ENCODE measurements at places on chromosomes 11 and 22.
A peak's percentile ranks its signal among the peaks of the same experiment; 100 is the strongest.

DNA sequence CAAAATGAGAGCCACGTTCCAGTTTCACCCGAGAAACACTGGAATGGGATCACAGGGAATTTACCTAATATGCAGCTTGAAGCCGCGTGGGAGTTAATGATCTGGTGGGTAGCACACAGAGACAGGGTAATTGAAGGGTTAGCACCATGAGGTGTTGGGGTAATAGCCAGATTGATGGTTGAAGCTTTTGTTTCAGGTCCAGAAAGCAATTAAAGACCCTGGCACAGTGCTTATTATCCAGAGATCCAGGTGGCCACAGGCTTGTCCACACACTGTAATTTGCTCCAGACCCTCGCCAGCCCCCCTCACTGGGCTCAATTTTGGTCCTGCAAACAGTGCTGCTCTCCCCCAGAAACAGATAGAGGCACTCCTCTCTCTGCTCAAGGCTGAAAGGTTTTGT is 282.5 kb upstream of the ISX start:
- no peak for DNase-seq

- no peak for DNase-seq
Observed at GRCh38 chr11:31375879-31376278, 6.2 kb downstream of the DNAJC24 start.

GRCh38 chr11:44016546-44017442 is 31.0 kb upstream of the ACCSL start:
- peak; percentile 40 for DNase-seq

DNA sequence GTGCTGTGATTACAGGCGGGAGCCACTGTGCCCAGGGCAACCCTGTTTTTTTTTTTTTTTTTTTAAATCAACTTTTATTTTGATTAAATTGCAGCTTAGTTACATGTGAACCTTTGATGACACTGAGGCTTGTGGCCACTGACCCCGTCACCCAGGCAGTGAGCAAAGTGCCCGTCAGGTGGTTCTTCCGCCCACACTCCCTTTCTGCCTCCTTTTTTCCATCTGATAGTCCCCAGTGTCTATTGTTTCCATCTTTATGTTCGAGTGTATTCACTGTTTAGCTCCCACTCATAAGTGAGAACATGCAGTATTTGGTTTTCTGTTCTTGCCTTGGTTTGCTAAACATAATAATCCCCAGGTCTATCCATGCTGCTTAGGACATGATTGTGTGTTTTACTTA is 110.9 kb upstream of the GRK3 start:
- no peak for DNase-seq

DNA sequence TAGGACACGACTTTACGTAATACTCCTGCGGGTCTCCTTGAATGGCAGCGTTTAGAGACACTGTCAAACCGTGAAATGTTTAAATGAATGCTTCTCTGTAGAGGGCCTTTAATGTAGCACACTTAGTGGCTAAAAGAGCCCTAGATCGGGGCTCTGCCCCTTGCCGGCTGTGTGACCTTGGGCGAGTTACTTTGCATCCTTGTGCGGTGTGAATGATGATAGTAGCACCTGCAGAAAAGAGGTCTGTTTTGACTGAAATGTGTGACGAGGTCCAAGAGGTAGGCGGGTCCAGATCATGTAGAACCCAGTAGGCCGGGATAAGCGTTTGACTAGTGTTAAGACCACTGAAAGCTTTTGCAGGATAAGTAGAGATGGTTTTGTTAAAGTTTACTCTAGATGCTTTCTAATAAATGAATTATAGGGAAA is 866 bp downstream of the MED17 start:
- no peak for DNase-seq

DNA sequence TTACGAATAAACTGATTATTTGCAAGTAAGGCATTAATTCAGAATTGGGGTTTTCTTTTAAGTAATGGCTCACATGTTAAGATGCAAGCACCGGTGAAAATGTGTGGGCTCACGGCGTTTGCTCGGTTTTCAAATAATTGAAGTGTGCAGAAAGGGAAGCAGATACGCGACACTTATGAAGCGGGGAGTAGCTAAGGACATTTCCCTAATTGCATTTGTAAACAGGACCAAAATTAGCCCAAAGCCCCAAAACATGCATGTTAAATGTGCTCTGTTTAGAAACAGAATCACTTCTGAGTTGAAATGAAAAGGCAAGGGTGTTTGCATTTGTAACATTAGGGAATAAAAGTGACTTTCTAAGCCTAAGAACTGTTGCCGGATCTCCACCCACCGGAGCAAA is 61.3 kb downstream of the ELFN2 start:
- DNase-seq, result no peak

DNA sequence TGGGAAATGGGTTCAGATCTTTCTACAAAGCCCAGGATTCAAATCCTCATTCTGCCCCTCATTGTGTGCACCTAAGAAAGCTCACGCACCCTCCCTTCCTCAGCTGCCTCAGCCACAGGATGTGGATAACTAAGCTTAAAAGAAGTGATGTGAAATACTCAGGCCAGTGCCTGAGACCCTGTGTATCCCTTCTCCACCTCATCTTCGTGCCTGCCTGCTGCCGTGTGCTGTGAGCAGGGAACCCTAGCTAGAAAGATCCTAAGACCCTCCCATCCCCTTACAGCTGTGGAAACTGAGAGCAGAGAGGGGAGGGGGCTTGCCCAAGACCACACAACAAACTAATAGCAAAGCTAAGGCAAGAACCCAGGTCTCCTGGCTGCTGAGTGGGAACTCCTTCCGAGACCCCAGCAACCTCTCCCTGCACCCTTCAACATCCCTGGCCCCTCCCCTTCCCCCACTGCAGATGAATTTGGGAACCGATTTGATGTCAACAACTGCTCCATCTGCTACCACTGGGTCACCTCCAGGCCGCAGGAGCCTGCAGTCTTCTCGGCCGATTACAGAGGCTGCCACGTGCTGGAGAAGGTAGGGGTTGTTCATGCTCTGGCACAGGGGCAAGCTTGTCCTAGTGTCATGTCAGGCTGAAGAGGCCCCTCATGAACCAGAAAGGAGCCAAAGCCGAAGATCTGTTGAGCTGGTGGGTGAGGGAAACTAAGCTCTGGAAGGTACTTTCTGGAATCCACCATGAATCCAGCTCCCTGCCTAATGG is 1.5 kb downstream of the ZP1 start:
- DNase-seq, result no peak

GRCh38 chr11:103789952-103790351 is 246.5 kb upstream of the DDI1 start:
- DNase-seq, result no peak

GRCh38 chr11:12893787-12894672 is 115.1 kb upstream of the RASSF10 start:
- DNase-seq, result peak; percentile 88

GRCh38 chr22:31287818-31288495 is 4.3 kb downstream of the PIK3IP1 start:
- no peak for DNase-seq

DNA sequence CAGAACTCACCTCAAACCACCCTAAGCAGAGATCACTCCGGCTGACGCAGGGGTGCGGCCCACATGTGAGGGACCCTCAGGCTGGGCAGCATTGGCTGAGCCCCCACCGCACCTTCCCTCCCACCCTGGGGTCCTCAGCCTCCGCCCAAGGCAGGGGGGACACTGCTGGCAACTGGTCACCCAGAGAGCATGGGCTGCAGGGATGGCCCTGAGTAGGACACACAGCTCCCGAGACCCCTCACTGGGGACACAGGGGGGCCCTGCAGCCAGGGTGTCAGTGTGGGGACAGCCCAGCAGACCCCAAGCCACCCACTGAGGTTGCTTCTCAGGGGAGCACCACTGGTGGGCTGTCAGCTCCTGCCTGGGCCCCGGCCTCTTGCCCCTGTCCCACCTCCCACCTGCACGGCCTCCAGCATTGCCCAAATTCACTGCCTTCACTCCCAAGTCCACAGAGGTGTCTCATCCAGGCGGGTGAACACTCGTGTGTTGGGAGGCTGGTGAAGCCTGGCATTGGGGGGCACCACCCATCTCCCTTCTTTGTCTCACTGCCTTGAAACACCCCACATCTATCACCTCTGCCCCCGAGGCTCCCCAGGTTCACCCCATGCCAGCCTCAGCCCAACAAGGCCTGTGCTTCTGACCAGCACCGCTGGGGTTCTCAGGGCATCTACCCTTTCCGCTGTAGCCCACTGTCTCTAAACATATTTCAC is 4.7 kb downstream of the C11orf21 start:
- DNase-seq, result peak; percentile 51

- DNase-seq, result no peak
Observed at GRCh38 chr11:126307706-126308105, 3.8 kb downstream of the DCPS start.

DNA sequence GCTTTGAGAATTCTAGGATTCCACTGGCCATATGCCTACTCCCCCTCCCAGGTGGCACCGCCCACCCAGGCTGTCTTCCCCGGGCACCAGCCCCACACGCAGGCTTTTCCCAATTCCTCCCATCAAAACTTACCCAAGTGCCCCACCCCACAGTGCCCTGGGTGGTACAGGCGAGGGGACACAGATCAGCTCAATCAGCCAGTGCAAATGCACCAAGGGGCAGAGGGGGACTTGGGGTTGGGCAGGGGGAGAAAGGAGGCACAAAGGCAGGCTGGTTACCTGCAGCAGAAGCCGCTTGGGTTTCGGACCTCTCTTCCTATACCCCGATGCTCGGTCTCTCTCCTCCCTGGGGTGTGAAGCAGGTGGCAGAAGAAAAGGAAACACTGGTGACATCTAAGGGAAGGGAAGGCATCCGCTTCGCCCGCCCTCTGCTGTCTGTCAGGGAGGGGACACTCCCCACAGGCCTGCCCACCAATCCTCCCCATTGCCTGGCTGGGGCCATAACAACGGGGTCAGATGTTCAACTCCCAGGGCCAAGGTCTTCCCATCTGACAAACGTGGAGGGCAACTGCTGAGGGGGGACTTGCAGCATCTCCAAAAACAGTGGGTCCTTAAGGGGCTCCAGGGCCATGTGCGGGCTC is 14.0 kb downstream of the CBX7 start:
- peak; percentile 83 for DNase-seq

DNA sequence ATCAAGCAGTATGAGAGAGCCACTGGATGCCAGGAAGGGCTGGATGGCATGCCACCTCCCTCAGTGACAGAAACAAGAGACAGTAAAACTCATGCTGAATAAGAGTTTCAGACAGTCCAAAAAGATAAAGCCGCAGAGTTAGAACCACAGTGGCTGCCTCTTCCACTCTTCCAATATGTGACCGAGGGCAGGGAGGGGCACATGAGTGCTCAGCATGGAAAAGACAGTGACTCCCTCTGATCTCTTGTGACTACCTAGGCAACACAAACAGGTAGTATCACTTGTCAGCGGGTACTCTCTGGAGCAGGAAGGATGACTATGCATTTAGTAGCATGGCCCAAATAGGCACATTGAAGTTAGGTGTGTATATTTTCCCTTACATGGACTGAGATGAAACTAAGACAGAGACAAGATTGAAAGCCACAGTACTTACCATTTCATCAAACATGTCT is 295.4 kb downstream of the CADM1 start:
- no peak for DNase-seq

DNA sequence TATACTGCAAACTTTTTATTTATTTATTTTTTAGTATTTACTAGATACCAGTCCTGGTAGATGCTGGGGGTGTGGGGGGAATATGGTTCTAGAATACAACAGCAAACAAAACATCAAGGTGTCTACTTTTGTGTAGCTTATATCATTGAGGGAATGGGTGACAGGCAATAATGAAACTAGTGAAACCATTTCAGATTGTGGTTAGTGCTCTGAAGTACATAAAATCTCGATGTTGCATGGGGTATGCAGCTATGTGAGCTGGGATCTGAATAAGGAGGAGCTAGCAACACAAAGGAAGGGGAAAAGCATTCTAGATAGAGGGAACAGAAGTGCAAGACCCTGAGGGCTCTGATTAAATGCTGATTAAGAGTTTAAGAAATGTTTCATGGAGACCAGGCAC is 103.5 kb downstream of the WT1 start:
- no peak for DNase-seq

DNA sequence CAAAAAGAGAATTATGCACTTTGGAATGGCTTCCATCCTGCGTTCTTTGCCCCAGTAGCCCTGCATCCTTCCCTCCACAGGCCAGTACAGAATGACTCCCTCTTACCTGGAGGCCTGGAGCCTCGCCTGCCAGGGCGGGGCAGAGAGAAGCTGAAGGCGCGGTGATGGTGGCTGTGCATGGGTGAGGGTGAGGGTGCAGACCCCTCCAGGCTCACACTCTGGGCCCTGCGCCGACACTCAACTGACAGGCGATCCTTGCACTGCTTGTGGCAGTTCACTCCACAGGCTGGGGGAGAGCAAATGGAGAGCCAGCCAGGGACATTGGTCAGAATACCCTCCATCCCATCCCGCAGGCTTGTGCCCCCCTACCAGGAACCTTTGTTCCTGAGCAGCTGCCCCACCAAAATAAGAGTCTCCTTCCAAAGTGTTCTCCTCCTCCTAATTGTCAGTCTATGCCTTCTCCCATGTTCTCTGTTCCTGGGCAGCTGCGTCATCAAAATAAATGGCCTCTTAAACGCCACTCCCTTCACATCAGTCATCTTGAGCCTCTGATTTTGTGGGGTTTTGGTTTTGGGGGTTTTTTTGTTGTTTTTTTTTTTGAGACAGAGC is 5.9 kb upstream of the NRXN2 start:
- DNase-seq, result no peak

- DNase-seq, result no peak
Observed at GRCh38 chr11:9004183-9004926, 554 bp upstream of the NRIP3 start.

DNA sequence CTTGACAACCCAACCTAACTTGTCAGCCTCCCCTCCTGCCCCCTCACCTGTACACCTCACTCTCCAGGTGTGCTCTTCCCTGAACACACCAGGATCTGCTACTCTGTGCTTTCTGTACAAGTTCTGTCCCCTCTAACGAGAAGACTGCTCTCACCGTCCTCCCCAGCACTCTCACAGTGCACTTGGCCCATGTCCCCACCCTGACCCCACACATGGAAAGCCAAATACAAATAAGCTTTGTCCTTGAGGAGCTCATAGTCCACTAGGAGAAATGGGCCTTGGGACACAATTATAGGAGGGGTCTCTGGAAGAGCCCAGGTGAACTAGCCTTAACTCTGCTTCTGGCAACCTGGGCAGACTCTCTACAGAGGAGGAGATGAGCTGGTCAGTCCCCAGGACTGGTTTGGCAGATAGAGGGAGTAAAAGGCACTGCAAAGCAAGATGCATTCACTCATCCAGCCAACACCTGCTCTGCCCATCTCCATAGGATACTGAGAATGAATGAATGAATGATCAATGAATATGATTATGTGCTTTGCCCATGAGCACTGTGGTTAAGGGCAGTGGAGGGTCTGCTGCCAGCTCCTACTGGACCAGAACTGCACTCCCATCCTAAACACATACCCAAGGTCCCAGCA is 9.9 kb downstream of the NIPSNAP1 start:
- DNase-seq, result no peak
